Activated CD8-positive, alpha-beta memory T cell treated with anti-CD3 and anti-CD28 coated beads for 4 hours (primary cell): ENCODE measurements at places on chromosomes 4 and X.

- no peak for DNase-seq
These were observed 74.9 kb upstream of the GUCY1A1 start for GRCh38 chr4:155591738-155592143.

GRCh38 chr4:79294064-79294463, 31.8 kb downstream of the NAA11 start:
- DNase-seq, result no peak

DNA sequence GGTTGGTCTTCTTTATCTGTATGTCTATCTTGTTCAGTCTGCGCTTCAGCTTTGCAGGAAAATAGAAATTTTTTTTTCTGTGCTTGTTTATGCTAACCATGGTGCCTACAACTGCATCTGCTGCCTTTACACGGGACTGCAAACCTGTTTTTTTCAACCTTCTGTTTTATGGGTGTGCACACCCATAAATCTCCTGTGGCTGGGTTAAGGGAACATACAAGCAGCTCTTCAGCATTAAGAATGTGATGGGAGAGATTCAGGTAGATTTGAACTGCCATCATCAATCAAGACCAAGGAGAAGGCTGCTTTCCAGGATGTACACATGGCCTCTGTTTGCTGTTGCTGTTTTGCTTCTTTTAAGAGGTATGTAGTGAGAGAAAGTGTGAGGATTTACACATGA, 502.9 kb downstream of the ANKRD50 start:
- no peak for DNase-seq

GRCh38 chr4:164307262-164307661, 446.7 kb upstream of the SMIM31 start:
- no peak for DNase-seq

DNA sequence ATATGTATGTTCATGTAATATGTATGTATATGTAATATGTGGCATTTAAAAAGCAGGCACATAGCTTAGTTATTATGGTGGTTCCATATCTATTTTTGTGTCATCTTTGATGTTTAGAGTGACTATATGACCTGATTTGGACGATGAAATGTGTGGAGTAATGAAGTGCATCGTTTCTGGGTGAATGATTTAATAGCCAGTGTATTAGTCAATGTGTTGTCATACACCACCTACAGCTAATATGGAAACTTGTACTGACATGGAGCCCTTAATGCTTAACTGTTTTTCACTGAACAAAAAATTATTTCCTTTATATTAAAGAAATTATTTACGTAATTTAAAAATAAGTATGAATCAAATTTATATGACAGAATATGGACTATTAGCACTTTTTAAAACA, 292.3 kb upstream of the FSTL5 start:
- no peak for DNase-seq

GRCh38 chr4:74501579-74501978, 56.6 kb downstream of the AREG start:
- no peak for DNase-seq

DNA sequence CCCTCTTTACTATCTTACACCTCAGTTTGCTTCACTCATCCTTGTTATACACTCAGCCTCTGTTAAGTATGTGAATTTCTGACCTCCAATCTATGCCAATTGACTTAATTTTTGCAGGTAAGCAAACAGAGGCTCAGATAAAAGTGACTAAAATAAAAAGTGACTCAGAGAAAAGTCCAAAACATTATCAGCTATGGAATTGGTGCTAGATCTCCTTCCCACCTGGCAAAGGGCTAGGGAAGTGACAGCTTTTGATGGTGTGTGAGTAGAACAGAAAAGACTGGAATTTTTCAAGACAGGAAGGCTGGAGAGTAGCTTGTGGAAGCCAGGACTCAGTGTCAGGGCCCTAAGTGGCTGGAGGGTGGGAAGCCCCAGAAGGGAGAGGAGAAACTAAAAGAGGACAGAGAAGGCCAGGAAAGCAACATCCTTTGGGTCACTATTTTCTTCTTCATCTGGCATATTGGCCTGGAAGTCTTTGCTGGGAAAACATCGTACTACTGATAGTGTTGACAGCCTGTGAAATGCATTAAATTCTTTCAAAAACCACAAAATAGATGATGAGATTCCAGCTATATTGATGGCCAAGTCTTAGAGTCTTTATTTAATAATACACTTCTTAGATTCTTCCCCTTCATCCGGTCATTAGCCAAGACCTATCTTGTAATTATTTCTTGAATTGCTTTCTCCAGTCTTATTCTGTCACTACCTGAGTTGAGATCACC, 392.8 kb downstream of the RAPGEF2 start:
- no peak for DNase-seq

DNA sequence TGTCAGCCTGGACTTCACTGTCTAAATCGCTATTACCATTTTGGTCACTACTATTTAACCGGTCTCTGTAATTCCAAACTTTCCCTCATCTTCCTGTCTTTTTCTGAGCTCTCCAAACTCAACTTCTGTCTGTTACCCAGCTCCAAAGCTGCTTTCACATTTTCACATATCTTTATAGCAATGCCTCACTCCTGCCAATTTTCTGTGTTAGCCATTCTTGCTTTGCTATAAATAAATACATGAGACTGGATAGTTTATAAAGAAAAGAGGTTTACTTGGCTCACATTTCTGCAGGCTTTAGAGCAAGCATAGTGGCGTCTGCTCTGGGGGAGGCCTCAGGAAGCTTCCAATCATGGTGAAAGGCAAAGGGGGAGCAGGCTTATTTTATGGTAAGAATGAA, 368.3 kb upstream of the GNPDA2 start:
- DNase-seq, result no peak

DNA sequence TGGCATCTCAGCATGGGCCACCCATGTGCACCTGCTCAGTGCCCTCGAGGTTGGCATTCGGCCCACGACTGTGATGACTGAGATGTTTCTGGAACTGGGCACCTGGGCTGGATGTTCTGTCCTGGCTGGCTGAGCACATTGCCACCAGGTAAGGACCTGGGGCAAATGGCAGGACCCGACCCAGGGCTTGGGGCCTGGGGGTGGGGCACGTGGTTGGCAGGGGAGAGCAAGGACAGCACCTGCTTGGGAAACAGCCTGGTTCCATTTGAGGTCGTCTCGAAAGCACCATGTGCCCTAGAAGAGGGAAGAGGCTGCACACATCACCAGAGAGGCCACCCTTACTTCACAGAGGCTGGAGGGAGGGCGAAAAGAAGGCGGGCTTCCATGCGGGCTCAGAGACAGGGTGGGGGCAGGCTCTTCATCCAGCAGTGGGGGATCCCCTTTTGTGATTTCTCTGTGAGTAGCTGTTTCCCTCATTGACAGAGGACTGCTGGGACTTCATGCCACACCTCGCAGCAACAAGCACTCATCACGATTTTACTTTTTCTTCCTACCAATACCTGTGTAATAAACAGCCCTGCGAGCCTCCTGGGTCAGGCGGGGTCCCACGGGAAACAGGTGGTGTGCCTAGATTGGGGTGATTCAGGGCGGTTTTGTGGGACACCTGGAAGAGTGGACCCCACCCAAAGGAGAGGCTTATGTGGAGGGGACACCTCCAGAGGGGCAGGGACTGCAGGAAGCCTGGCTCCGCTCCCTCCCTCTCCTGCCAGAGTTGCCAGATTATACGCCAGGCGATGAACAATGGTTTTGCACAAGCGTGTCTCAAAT, 12.0 kb downstream of the TMEM187 start:
- DNase-seq, result no peak

DNA sequence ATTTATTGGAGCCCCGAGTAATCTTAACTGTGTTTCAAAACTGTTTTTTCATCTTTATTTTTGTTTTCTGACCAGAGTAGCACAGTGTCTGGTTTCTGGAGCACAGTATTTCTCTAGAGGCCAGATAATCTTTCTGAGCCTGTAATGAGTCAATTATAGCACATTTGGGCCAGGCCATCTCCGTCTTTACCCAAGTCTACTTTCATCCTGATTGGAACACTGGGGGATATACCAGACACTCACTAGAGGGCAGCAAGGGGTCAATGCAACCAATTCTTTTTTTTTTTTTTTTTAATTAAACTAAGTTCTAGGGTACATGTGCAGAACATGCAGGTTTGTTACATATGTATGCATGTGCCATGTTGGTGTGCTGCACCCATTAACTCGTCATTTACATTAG, 282.0 kb downstream of the ARHGAP24 start:
- no peak for DNase-seq

DNA sequence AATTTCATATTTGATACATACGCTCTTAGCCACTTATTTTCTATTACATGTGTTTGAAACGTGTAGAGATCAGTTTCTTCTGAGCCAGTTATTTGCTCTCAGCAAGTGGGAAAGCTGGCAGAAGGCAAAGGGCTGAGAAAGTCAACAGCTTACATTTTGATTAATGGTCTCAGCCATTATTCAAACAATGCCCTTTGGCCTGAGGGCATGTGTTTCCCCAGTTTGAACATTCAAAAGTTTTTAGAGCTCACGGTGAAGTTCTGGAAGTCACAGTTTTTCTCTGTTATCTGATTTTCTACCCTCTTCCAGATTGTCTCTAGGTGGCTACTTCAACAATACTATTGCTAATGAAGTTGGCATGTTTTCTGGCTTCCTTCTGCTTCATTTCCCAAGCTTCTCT, 591.8 kb upstream of the CPEB2 start:
- no peak for DNase-seq

DNA sequence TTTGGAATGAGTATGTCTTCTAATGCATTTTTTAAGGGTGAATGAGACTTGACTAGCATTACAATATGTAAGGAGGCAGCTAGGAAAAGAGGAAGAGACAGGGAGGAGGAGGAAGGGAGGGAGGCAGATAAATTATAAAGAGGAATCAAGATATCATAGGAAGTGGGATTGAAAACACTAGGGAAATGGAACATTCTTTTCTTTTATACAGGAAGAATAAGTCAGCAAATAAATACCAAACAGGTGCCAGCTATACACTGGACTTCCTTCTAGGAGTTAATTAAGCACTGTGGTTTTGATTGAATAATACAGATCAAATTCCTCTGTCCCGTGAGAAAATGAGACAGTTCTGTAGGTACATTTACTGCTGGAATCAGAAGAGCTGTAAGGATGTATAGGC, 78.6 kb downstream of the PACRGL start:
- no peak for DNase-seq

DNA sequence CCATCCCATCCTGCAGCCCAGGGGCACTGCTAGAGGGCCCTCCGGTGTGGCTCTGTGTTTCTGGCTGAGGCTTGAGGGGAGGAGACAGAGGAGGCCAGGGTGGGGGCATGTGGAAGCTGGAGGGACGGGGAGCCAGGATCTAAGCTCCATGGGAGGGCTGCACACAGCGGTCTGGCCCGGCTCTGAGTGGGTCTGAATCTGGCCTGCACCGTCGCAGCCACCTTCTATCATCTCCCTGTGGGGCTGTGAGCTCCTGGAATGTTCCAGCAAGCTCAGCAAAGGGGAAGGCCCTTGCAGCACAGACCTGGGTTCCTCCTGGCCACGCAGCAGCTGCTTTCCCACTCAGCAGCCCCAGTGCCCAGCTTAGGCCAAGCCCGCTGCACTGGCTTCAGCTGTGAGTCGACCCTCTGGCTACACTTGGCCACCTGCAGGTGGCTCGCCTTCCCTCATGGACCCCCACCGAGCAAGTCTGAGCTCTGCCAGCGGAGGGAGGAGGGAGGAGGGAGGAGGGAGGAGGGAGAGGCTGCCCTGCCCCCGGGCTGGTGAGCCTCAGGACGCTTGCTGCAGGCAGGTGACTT, 5.3 kb downstream of the NKX1-1 start:
- DNase-seq, result no peak

DNA sequence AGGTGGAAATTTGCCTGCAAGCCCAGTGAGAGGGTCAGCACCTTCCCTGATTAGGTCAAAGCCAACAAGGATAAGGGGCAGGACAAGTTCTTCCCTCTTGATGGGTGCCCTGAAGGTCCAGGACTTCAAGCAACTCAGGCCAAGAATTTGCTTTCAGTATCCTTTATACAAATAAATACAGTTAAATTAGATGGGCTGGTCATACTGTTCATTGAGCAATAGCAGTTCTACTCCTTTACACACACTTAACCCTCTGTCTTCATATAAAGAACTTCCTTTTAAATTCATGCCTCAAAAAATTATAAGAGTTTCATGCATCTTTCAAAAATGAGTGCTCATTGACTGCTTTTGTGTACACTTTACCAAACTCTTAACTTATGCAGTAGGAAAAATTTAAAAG, 392.0 kb downstream of the SPRY1 start:
- no peak for DNase-seq

GRCh38 chrX:138939038-138939437, 227.5 kb upstream of the FGF13 start:
- DNase-seq, result no peak

- no peak for DNase-seq
These were observed 8.1 kb downstream of the TCEAL3 start for GRCh38 chrX:103615781-103616371.

- no peak for DNase-seq
These were observed 21.2 kb upstream of the GPC3 start for GRCh38 chrX:134006484-134007161.

DNA sequence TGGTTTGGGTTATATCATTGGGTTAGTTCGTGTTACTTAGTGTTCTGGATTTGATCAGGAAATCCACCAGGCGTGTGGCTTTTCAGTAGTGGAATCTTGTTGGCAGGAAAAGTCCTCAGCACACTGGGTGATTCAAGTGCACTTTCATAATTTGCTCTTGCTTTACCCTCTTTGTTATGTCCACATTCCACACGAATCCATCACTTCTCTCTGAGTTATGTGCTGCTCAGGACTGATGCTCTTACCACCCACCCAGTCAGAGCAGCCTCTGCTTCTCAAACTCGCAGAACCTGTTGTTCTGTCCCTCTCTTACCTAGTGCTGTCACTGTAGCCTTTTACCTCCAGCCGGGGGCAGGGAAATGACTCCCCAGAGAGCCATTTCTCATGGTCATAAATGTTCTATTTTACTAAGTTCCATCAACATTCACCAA, 37.2 kb upstream of the SCRG1 start:
- DNase-seq, result no peak

DNA sequence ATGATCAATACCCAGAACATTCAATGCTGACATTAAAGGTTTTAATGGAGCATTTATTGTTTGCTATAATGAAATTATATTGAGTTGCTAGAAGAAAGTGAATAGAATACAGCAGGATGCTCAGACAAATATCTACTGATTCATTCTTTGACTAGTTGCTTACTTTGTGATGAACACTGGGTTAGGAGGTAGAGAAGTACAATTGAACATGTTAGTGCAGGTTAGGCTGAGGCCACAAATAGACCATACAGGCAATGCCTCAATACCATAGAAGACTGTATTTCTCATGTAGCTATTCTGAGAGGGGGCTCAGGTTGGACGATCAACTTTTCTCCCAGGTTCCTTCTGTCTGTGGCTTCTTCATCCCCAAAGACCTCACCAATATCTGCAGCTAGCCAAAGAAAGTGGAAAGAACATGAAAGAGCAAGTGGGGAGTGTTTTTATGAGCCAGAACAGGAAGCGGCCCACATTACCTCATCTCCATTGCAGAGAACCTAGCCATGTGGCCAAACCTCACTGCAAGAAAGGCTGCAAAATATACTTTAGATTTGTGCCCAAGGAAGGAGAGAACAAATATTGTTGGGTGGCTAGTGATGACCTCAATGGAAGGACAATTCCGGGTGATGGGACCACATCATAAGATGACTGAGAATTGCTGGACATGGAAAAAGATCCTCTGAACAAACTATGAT, 180.3 kb upstream of the GATB start:
- no peak for DNase-seq
